Smooth muscle cell of trachea (primary cell): ENCODE measurements at places on chromosomes 3 and 15. TPM values are rescaled to one million over a fixed set of nuclear protein-coding genes. Genes with fewer than 3 reads are reported as not detected.

Gene SLC6A1
- total RNA-seq, result under 0.01 TPM in 2 replicates

Gene PRICKLE2
- total RNA-seq, result 40.7 and 42.8 TPM in 2 replicates

Gene GPR171
- not detected in 2 replicates for total RNA-seq

Gene UBXN7
- 20.3 and 24.0 TPM in 2 replicates for total RNA-seq

Gene PIF1
- 5.0 and 19.1 TPM in 2 replicates for total RNA-seq

Gene CFAP92
- total RNA-seq, result 0.17 TPM in 1 of 2 replicates, not detected in the other

Gene ATP13A5
- total RNA-seq, result not detected in 2 replicates

Gene POPDC2
- 0.15 and 0.33 TPM in 2 replicates for total RNA-seq

Gene SCG5
- total RNA-seq, result 15.3 and 21.5 TPM in 2 replicates

Gene ZNF385D
- total RNA-seq, result 0.66 and 6.5 TPM in 2 replicates

Gene JMJD7
- 5.0 and 5.8 TPM in 2 replicates for total RNA-seq

Gene ZBED2
- not detected in 2 replicates for total RNA-seq

Gene SLC2A2
- total RNA-seq, result not detected in 2 replicates

Gene C3orf49
- total RNA-seq, result not detected in 2 replicates

Gene CCR4
- total RNA-seq, result not detected in 2 replicates

Gene GATM
- total RNA-seq, result 0.17 and 0.44 TPM in 2 replicates

Gene SEMA5B
- total RNA-seq, result not detected in 2 replicates

Gene ITIH4
- total RNA-seq, result 0.44 and 3.3 TPM in 2 replicates

Gene SEC22C
- total RNA-seq, result 70.3 and 82.6 TPM in 2 replicates

Gene ZNF280D
- 25.8 and 51.2 TPM in 2 replicates for total RNA-seq

Gene SLC22A14
- 0.15 TPM in 1 of 2 replicates, not detected in the other for total RNA-seq

Gene POTEB3
- not detected in 2 replicates for total RNA-seq

Gene PTX3
- 120 and 266 TPM in 2 replicates for total RNA-seq

Gene ATP10A
- 3.5 and 5.8 TPM in 2 replicates for total RNA-seq

Gene PRR20G
- not detected in 2 replicates for total RNA-seq

Gene NANOGP8
- 0.15 and 0.33 TPM in 2 replicates for total RNA-seq

Gene PARP3
- total RNA-seq, result 29.6 and 30.5 TPM in 2 replicates

Gene PLA2G4D
- total RNA-seq, result not detected in 2 replicates

Gene GOLGA8Q
- 1.5 and 2.6 TPM in 2 replicates for total RNA-seq

Gene ADAMTS7
- total RNA-seq, result 3.8 and 10.9 TPM in 2 replicates

Gene SYNM
- 5.4 and 6.3 TPM in 2 replicates for total RNA-seq

Gene LEKR1
- 0.50 and 5.1 TPM in 2 replicates for total RNA-seq

Gene IQCF5
- not detected in 2 replicates for total RNA-seq

Gene ST8SIA2
- under 0.01 TPM in 1 of 2 replicates, not detected in the other for total RNA-seq

Gene TEX264
- total RNA-seq, result 48.6 and 84.4 TPM in 2 replicates

Gene RAB6B
- 0.44 and 1.2 TPM in 2 replicates for total RNA-seq

Gene TRPC1
- 34.6 and 49.5 TPM in 2 replicates for total RNA-seq

Gene TAGLN3
- total RNA-seq, result 0.87 and 0.99 TPM in 2 replicates

Gene CATSPER2
- total RNA-seq, result 0.50 and 3.1 TPM in 2 replicates

Gene CNTN3
- 1.7 and 3.0 TPM in 2 replicates for total RNA-seq

Gene CD276
- 170 and 216 TPM in 2 replicates for total RNA-seq

Gene ARHGAP31
- total RNA-seq, result 4.2 and 6.5 TPM in 2 replicates

Gene UBP1
- total RNA-seq, result 48.0 and 54.3 TPM in 2 replicates

Gene SERPINI2
- not detected in 2 replicates for total RNA-seq

Gene PLSCR2
- total RNA-seq, result not detected in 2 replicates

Gene LSAMP
- 7.1 and 12.2 TPM in 2 replicates for total RNA-seq

Gene TGM4
- not detected in 2 replicates for total RNA-seq
